ENCODE measurements at places on chromosomes 3 and 15. TPM values are rescaled to one million over a fixed set of nuclear protein-coding genes. Genes with fewer than 3 reads are reported as not detected.
A peak's percentile ranks its signal among the peaks of the same experiment; 100 is the strongest.

- no peak for DNase-seq
Observed at GRCh38 chr15:48091522-48091921, 29.3 kb upstream of the SLC24A5 start.

DNA sequence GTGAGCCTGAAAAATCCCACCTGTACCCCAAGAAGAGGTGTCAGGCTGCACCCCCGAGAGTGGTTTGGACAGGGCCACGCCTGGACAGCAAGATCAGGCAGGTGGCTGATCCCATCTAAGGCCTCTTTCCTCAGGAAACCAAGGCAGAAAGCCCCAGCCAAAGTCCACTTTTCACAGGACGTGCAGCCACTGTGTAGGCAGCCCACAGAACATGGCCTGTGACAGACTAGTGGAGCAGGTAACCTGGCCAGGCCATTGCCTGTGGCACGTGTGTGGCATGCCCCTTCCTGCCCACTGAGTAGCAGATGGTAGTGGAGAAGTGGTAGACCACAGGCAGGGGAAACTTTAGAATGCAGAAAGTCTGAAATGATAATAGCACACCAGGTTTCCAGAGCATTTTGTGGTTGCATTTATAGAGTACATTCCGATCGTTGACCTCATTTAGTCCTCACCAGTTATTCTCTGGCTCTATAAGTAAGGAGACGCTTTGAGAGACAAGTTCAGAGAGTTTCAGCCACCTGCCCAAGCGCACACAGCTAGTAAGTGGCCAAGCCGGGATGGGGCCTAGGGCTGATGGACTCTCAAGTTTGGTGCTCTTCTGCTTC, 68.7 kb downstream of the AAGAB start:
- DNase-seq, result no peak

GRCh38 chr3:133474251-133474801, 74.5 kb downstream of the BFSP2 start:
- peak; percentile 36 for DNase-seq

DNA sequence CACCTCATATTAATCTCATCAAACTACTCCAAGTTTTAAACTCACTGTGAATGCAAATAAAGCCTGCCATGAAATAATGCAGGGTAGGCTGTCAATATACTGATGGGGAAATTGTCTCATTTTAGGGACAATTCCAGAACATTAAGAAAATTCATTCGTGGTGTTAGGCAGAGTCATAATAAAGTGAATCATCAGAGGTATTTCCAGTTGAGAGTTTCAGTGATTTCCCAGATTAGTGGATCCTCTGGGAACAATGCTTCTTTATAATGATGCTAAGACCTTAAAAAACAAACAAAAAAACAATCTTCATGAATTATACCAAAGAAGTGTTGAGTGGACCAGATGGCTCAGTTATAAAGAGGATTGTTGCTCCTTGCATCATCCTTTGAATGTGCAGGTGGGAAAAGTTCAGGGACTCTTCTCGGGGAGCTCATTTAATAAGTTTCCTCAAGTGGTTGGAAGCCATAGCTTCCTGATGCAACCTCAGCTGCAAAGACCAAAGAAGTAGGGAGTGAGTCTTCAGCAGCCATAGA, 360.9 kb upstream of the TRIM42 start:
- no peak for DNase-seq

ANKRD34C gene
- total RNA-seq, result not detected

CCR2 gene
- 3.3 TPM for total RNA-seq

SI gene
- total RNA-seq, result not detected

MYRIP gene
- total RNA-seq, result 2.9 TPM

Measured in urinary bladder (tissue), 4 donors.